ENCODE measurements at places on chromosomes 5 and 9.

DNA sequence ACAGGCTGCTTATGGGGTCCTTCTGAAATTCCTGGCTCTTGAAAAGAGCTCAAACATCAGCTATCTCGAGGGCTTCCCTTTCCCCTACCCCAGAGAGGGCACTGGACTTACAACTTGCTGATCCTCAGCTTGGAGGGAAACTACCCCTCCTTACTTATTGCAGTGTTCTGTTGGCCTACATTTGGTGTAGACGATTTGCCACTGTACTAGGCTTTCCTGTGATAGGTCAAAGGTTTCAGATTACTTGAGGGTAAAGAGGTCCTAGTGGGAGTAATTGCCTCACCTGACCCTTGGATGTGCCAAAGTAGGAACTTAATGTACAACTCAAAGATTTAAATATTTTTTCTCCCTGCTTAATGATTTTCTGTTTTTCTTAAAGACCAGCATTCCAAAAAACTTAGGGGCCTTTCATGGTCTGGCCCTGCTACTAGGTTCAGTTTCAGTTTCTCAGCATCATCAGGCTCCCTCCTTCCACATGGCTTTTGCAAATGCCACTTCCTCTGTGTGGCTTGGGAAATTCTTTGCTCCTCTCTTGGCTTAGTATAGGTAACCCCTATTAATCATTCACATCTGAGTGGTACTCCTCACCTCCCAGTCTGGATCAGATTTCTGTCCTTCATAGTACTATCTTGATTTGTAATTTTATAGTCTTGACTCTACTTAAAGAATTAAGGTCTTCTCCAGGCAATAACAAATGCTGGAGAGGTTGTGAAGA lies 32.4 kb downstream of the CYSTM1 start:
- DNase-seq, result no peak

GRCh38 chr9:100595391-100596199 lies 17.7 kb downstream of the CAVIN4 start:
- DNase-seq, result peak; percentile 30

- DNase-seq, result no peak
These were observed 18.8 kb downstream of the ZNF510 start for GRCh38 chr9:96758845-96759673.

- peak; percentile 58 for DNase-seq
These were observed 29.6 kb upstream of the UBAC1 start for GRCh38 chr9:135990468-135991429.

- no peak for DNase-seq
These were observed 60.1 kb upstream of the ARAP3 start for GRCh38 chr5:141742144-141742543.

DNA sequence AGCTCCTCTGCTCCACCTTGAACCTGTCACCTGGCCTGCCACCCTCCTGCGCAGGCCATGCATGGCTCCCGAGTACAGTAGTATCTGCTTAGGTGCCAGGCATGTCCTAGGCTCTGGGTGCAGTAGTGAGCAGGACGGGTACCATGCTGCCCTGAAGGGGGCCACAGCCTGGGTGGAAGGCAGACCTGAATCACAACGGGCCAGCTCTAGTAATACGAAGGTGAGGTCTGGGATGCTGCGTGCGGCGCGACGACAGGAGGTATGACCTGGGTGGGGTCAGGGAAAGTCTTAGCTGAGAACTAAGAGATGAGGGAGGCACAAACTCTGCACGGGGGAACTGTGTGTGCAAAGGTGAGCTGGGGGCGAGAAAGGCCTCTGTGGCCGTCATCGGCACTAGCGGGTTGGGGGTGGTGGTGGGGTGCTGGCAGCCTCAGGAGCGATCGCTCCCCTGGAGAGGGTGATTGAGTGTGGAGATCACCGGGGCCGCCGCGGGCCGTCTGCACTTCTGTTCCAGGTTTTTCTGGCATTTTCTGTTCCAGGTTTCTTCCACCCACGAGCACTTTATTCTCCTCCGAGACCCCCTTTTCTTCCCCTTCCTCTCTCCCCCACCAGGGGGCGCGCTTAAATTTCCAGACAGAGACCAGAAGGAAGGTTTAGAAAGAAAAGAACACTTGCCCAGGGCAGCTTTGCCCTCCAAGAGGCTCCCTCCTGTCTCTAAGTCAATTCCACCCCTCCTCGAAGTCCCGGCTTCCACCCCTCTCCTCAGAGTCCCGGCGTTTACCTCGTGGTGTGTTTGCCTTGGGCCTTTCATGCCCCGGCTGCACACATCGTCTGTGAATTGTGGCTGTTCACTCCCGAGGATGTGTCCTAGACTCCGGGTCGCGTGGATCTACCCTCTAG lies 15.1 kb downstream of the PDLIM4 start:
- peak; percentile 65 for DNase-seq

DNA sequence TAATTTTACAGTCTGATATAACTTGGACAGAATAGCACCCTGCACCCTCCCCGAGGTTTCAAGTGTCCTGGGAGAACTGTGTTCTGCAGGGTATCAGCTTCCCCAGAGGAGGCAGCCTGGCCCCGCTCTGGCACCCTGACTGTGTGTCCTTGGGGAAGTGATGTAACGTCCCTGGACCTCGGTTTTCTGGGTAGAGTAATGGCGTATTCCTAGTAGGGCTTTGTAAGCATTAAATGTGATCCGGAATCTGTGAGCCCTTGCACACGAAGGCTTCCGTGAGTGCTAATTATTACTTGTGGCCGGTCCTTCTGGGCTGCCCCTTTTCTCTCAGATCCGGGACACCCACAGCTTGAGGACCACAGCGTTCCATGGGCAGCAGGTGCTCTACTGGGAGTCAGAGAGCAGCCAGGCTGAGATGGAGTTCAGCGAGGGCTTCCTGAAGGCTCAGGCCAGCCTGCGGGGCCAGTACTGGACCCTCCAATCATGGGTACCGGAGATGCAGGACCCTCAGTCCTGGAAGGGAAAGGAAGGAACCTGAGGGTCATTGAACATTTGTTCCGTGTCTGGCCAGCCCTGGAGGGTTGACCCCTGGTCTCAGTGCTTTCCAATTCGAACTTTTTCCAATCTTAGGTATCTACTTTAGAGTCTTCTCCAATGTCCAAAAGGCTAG lies 1.0 kb upstream of the CACFD1 start:
- no peak for DNase-seq

GRCh38 chr5:107618242-107618641 lies 52.5 kb downstream of the EFNA5 start:
- no peak for DNase-seq

- no peak for DNase-seq
These were observed 39.4 kb downstream of the LURAP1L start for GRCh38 chr9:12813960-12814876.

DNA sequence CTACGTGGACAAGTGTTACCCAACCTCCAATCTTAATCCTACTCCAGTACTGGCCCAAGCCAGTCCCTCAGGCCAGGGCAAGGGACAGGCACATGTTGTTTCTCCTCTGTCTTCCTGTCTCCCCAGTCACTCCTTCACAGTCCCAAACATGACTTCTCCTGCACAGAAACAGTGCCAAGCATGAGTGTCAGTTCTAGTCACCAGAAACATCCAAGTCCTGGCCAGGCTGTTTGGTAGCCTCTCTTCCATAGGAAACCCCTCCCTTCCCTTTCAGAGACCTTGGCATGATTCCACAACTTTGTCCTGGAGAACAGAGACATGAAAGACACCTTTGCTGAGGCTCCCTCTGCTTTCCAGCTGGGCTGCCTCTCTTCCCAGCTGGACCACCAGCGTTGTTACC lies 56.2 kb upstream of the SLC2A8 start:
- no peak for DNase-seq

DNA sequence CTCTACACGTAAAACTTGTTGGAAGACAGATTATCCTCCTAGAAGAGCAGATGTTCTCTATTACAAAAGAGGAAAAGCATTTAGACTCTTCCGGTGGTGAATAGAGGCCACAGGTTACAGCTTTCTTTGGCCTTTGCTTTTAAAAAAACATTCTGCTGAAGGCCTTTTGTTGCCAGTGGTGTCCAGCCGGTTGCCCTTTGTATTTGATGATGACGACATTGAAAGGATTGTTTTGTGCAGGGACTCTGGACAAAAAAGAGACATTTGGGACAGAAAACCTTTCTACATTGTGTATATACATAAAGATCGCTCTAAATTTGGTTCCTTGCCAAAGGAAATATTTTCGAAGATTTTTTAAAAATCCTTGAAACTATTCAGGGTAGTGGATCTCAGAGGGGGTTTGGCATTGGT lies 180.3 kb downstream of the C9orf152 start:
- no peak for DNase-seq

DNA sequence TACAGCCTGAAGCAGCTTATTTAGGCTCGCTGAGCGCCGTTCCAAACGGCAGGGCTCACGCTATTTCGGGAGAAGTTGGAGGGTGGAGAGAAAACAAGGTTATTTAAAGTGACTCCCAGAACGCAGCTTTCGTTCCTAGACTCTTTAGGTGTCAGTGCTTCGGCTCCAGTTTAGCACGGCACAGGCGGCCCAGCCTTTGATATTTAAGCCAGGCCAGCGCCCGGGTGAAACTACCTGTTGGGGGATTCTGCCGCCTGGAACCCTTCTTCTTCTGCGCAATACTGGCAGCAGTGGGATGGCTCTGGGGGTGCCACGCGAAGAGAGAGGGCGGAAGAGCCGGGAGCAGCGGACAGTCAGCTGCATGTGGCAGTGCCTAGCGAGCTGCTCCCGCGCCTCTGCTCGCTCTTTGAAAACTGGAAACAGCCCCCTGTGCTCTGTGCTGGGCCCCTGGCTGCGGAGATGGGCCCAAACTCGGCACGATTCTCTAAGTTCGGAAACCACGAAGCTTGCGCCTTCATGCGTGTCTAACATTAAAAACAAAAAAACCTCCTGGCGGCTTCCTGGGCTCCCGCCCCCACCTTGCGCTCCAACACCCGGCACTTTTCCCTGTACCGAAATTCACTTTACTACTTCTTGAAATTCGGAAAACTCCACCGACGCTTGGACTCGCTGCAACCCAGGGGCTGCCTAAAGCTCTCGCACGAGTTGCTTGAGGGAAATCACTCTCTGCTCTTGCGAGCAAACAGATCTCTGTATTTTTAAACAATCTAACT lies 34.6 kb upstream of the NFIB start:
- DNase-seq, result no peak

- DNase-seq, result no peak
These were observed 22.0 kb downstream of the MYO10 start for GRCh38 chr5:16914108-16914435.

GRCh38 chr5:175823731-175824525 lies 47.5 kb upstream of the CPLX2 start:
- no peak for DNase-seq

GRCh38 chr9:16316911-16317817 lies 553.3 kb downstream of the BNC2 start:
- DNase-seq, result no peak

DNA sequence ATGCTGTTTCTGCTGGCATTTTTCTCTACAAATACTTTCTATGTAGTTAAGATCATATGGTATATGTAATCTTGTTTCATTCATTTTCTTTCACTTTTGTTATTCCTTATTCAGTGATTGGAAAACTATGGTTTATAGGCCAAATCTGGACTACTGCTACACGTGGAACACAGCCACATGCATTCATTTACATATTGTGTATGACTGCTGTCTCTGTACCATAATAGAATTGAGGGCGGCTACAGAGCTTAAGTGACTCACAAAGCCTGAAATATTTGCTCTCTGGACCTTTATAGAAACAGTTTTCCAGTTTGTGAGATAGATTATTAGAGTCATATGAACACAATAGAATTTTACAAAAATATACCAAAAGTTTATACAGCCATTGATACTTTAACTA lies 133.6 kb upstream of the CDKN2B start:
- DNase-seq, result no peak

GRCh38 chr5:154740957-154741356 lies 14.2 kb upstream of the LARP1 start:
- DNase-seq, result no peak

GRCh38 chr5:168934169-168934568 lies 355.0 kb upstream of the PANK3 start:
- no peak for DNase-seq

- no peak for DNase-seq
These were observed 1.5 kb upstream of the IRX2 start for GRCh38 chr5:2752821-2753439.

DNA sequence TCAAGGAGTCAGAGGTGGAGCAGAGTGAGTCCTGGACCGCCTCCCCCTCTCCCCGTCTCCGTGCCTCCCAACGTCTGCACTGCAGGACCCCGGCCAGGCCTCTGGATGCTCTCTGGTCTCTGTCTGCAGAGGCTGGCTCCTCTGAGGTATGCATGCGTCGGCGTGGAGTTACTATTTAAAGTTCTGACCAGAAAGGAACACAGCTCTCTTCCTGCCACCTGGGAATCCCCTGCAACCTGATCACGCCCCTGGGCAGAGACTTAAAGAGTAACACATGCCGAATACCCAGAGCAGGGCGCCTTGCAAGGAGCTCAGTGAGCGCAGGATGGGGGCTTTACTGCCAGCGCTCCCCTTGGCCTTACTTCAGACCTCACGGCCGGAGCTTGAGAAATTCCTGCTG lies 16.0 kb downstream of the ANXA6 start:
- no peak for DNase-seq

DNA sequence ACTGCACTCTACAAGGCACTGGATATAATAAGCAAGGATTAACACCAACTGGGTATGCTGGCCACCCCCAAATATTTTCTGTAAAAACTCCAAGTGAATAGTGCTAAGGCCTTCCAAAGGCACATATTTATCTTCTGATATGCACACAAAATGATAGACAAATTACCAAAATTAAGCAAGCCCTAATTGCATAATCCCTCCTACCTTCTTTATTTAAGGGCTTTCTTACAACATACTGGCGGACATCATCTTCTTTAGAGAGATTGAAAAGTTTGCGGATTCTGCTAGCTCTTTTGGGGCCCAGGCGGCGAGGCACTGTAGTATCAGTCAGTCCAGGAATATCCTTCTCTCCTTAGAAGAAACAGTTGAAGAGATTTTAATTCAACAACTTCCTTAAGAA lies 1.9 kb downstream of the RPS6 start:
- no peak for DNase-seq

- DNase-seq, result no peak
These were observed 3.0 kb upstream of the CEL start for GRCh38 chr9:133058550-133059320.

DNA sequence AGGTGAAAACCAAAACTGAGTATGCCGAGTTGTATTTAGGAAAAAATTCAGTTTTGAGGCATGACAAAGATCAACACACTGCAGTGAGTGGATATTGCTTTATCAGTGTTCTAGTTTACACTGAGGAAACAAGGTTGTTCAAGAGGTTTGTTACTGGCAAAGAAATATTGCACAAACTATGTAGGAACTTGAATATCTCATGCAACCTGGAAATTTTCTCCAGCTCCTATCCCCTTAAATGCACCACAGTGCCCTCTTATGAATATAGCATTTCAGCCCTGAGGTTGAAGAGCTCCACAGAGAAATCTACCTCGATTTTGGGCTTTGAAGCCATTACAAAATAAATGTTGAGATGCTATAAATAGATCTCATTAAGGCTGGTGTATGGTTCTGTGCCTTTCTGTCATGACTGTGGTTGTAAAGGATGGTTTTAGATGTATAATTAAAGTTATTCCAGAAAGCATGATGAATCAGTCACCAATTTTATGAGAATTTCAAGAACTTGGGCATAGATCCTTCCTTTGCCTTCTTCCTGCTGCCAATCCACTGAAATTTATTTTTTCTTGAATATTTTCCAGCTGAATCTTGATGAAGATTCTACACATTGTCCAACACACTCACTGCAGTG lies 159.3 kb downstream of the SPATA31D1 start:
- no peak for DNase-seq

All from germinal center (tissue), 1 donor.